T-helper 9 cell (primary cell): ENCODE measurements at places on chromosomes 2 and 18.

DNA sequence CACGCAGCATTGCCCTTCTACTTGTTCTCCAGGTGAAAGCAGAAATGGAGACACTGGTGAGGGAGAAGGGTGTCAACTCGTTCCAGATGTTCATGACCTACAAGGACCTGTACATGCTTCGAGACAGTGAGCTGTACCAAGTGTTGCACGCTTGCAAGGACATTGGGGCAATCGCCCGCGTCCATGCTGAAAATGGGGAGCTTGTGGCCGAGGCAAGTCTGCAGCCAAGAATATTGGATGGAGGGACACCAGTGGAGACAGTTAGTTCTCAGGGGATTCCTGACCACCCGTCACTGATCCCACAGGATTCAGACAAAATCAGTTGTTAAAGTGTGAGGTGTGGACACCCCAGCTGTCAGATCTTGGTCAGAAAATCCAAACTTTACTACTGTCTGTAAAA is 43.2 kb upstream of the MAPRE3 start:
- no peak for DNase-seq

GRCh38 chr18:48122376-48122775 is 191.9 kb upstream of the SMAD2 start:
- no peak for DNase-seq

DNA sequence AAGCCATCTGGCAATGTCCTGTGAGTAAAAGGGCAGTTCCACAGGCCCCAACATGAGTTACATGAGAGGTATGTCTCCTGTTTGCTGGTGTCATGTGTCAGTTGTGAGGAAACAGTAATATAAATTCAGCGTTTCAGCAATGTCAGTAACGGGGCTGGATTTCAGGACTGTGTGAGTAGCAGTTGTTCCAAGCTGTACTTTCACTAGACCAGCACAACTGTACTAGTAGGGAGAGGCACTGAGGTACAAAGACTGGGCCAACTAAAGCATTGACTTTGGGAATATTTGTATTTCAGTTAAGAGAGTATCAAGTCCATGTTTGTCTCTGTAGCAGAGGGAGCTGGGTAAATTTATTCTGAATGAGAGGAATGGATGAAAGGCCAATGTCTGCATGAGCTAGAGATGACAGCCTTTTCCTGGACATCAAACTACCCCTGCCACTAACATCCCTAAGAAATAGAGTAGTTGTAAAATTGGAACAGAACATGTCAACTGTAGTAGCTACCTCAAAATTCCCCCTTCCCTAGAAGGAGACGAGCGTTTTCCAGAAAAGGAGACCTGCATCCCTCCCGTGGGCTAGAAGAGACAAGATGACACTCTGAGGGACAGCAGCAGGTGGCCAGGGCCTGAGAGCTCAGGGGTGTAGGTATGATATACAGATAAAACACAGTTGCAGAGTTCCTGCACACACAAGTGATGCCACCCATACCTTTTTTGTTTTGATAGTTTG is 24.4 kb downstream of the EIF4E2 start:
- DNase-seq: no peak

- DNase-seq: no peak
Measured at GRCh38 chr2:144835634-144836350, 315.9 kb upstream of the ZEB2 start.

GRCh38 chr2:71498261-71498701 is 44.9 kb downstream of the DYSF start:
- DNase-seq: no peak

DNA sequence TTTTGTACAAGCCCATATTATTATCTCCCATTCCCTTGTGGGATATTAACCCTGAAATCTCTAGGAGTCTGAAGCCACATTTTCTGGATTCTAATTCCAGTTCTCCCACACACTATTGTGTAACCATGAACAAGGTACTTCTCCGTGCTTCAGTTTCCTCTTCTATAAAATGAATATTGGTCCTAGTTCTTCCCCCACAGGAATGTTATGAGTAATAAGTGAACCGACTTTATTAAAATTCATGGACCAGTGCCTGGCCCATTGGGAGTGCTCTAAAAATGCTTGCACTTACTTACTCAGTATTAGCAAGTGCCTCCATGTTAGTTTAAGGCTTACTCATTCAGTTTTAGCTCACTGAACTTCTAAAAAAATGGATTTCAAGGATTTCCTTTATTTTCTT is 1.4 kb upstream of the ACMSD start:
- DNase-seq: no peak

GRCh38 chr2:31300309-31300708 is 66.4 kb downstream of the EHD3 start:
- no peak for DNase-seq

DNA sequence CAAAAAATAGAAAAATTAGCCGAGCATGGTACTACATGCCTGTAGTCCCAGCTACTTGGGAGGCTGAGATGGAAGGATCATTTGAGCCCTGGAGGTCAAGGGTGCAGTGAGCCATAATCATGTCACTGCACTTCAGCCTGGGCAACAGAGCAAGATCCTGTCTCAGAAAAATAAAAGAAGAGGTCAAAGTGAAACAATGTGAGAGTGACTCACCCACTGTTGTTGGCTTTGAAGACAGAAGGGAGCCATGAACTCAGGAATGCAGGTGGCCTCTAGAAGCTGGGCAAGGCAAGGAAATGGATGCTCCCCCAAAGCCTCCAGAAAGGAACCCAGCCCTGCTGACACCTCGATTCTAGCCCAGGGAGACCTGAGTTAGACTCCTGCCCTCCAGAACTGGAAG is 3.7 kb upstream of the TMEM214 start:
- no peak for DNase-seq

GRCh38 chr2:45943219-45944044 is 292.0 kb downstream of the PRKCE start:
- DNase-seq: no peak

DNA sequence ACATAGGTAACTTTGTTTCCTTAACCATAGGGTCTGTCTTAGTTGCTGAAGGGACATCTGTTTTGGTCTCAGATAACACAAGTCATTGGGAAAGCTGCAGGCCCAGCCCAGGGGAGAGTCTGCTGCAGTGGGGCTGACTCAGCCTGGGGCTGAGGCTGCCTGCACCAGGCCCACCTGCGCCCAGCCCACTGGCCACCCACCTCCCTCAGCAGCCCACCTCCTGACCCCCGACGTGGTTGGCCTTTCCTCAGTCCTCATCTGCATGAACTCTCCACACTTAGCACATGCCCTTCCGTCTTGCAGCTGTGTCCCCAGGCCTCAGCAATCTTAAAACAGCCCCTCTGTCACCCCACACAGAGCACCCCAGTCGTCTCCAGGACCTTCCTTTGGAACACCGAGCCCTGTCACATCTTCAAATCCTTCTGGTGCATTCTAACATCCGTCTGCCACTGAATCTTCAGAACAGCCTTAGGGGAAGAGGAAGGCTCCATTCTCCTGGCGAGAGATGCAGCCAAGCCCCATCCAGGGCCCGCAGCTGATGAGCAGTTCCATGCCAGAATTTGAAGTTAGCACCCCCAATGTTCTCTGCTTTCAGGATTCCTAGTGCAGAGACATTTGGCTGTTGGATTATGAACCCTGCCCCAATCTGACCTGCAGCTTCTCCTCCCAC is 231.4 kb downstream of the SEPTIN10 start:
- DNase-seq: no peak
